ENCODE measurements at places on chromosomes 12 and 14.

- DNase-seq: no peak
These were observed 4.2 kb downstream of the GSTZ1 start for GRCh38 chr14:77324816-77325745.

GRCh38 chr14:96221109-96221650 is 16.5 kb downstream of the BDKRB2 start:
- DNase-seq: no peak

- DNase-seq: no peak
These were observed 19.1 kb upstream of the FICD start for GRCh38 chr12:108495823-108496579.

DNA sequence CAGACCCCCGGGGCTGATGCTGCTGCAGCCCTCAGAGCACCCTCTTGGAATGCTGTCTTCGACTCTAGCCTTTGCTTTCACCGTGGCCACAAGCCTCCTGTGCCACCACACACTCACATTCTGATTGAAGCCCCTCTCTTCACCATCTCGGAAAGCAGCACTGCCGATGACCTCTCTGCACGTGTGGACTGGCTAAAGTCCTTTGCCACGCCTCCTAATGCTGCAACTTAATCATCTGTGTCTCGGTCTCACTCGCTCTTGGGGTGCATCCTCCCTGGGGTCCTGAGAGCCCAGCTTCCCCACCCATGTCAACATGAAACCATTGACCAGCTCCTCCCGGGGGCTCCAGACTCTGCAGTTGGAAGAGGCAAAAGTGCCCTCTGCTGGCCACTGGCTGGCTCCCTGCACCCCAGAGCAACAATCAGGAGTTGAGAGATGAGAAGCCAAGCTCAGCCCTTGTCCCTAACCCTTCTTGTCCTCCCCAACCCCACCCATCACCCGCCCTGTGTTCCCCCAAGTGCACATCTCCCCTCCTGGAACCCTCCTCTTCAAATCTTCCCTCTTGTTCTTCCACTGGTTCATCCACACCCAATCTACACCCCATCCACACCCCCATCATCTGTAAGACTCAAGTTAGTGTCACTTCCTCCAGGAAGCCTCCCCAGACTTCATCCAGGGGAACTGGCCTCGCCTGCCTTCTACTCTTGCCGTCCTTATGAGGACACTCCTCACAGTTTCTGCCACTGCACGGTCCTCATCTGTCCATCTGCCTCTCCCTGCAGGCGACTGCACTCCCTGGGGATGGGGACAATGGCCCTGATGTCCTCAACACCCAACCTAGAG is 23.6 kb upstream of the FAM181A start:
- no peak for DNase-seq

DNA sequence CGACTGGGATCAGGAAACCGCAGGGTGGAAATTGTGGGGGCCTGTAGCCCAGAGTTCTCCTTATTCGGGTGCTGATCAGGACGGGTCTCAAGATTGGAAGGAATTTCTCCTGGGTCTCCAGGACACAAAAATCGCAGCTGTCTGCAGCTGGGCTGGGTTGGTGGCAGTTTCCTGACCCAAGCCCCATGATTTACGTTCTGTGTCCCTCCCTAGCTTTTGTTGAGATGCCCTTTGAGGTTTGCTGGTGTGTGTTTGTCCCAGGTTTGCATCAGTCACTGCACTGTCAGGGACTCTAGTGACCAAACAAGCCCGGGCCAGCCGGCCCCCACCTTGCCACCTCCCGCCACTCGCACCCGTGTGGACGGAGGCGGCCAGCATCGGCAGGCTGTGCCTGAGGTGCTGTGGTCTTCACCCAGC is 89.5 kb downstream of the FBXL14 start:
- no peak for DNase-seq
